ENCODE measurements at places on chromosomes 5 and 9.
A peak's percentile ranks its signal among the peaks of the same experiment; 100 is the strongest.

DNA sequence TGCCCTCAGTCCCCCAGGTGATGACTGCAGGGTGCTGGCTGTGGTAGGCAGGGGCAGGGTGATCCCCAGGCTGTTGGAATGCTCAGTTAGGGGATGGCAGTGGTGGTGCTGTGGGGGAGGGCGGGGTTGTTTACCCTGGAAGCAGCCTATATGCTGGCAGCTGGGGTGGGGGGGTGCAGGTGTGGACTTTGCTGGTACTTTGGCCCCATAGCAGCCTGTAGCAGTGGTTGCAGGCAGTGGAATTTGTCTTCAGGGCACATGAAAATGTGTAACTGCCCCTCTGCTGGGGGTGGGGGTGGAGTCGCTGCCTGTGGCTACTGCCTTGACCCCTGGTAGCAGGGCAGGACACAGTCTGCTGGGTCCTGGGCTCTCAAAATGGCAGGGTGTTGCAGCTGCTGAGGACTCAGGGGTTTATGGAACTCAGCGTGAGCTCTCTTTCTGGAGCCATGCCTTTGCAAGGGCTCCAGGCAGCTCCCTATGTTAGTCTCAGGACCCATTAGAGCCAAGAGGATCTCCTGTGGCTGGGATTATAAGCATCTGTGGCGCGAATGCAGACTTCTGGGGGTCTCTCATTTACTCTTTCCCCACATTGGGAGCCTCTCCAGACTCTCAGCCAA, 65.0 kb downstream of the RMI1 start:
- no peak for DNase-seq

- DNase-seq, result no peak
Observed at GRCh38 chr9:93024986-93025630, 33.4 kb upstream of the SUSD3 start.

DNA sequence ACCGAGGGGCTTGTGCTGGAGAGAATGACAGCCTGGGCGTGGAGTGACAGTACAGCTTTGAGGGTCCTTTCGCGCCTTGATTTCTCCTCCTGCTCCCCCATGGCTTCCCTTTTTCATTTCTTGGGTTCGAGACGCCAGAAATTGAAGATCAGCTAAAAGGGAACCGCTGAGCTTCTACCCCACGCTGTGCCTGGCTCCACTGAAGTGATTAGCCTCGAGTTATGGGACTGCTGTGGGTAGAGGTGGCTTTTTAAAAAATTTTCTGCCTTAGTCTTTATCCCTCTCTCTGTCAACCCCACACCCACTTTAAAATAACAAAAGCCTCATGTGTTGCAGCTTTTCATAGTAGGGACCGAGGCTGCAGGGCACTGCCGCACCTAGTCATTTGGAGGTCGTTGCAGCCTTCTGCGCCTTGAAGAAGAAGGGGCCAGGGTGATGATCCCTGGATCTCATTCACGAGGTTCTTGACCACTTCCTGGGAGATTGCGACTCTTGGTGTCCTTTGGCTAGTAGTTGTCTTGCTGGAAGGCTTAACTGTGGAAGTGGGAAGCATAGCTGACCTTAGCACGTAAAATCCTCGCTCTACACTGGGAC, 603 bp downstream of the PPIP5K2 start:
- DNase-seq, result no peak

- no peak for DNase-seq
Observed at GRCh38 chr5:57955511-57955910, 472.9 kb upstream of the ACTBL2 start.

DNA sequence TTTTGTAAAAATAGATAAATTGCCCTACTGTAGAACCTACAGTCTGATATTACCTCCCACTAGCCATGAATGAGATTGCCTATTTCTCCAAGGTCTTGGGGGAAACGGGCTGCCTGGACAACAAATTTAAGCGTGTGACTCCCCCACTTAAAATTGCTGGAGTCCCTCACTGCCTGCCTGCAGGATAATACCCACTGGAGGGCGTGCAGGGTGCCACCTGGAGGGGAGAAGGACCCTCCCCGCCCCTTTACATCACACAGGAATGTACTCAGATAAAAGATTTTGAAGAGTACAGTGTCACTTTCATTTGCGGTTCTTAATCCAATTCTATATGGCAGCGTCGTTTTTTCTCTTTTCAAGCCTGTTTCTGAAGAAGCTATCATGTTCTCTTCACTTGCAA, 6.2 kb upstream of the TRIM7 start:
- DNase-seq, result no peak

GRCh38 chr5:119371146-119371545, 15.3 kb downstream of the TNFAIP8 start:
- DNase-seq, result no peak

DNA sequence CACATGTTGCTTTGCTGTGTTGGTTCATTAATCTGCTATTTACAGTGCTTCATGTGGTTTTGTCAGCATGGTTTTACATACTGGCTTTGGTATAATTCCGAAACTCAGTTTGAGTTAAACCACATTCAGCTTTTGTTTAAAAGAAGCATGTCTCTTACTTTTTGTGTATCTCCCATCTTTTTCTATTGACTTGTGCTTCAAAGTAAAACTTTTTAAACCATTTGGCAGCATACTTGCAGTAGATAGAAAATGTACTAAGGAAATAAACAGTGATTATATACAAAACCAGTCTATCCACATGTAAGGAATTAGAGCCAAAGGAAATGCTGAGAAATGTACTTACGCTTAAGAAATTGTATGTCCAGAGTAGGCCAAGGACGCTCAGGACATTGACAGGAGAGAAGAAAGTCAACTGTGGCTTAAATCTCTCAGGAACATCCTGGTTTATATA, 286.9 kb downstream of the ARHGEF28 start:
- DNase-seq, result no peak

DNA sequence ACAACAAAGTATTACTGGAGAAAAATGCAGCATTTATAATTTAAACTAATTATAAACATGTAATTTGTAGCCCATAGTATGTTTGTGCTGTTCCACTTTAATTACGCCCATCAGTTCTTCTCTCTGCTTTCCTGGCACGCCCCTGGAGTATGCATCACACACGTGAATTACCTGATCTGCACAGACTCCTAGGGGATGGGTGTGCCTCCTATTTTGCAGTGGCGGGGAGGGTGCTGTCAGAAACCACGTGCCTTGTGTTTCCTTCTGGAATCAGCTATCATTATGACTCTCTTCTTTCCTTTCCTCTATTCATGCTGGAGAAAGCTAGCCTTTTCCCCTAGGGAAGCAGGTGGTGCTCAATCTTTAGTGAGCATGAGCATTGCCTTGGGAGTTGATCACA, 43.3 kb downstream of the RPS23 start:
- no peak for DNase-seq

DNA sequence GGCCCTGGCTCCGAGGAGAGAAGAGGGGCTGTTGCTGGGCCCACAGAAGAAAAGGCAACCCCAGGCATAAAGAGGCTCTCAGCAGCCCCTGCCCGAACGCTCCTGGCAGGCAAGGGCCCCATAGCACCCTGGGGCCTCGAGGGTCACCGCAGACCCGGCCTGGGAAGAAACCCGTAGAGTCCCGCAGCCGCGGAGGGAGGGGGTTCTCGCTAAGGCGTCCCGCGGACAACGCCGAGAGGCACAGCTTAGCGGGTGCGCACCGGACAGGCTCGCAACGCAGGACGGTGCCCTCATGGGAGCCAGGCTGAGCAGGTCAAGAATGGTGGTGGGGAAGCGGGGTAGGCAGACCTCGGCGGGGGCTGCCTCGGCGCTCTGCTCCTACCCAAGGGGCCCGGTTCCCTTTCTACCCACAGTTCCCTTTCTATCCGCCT, 6.7 kb downstream of the PITX1 start:
- no peak for DNase-seq

GRCh38 chr5:74035521-74035937, 409.5 kb downstream of the ARHGEF28 start:
- DNase-seq, result no peak

- no peak for DNase-seq
Observed at GRCh38 chr5:153520952-153521351, 30.5 kb downstream of the GRIA1 start.

DNA sequence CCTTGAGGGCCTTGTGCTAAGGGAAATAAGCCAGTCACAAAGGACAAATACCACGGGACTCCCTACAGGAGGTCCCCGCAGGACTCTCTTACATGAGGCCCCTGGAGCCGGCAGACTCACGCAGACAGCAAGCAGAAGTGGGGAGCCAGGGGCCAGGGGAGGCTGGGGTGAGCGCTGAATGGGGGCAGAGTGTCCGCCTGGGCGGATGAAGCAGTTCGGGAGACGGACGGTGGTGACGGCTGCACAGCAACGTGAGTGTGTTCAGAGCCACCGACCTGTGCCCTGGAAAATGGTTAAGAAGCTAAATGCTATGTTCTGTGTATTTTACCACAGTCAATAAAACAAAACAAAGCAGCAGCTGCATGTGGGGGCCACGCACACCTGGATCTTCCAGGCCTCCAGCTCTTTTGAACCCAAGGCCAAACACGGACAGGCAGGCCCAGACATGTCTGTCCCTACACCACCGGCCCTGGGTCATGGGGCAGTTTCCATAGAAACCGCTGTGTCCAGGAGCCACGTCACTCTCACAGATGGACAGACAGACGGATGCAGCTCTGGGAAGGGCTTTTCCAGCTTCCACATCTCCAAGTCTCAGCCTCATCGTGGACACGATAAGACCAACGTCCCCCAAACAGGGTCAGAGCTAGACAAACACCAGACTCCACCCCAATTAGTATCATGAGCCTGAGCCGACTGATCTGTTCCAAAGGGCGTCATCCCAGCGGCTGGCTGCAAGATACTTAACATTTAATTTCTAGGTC, 103.9 kb downstream of the VAV2 start:
- no peak for DNase-seq

- DNase-seq, result no peak
Observed at GRCh38 chr5:127562252-127562651, 44.8 kb downstream of the PRRC1 start.

DNA sequence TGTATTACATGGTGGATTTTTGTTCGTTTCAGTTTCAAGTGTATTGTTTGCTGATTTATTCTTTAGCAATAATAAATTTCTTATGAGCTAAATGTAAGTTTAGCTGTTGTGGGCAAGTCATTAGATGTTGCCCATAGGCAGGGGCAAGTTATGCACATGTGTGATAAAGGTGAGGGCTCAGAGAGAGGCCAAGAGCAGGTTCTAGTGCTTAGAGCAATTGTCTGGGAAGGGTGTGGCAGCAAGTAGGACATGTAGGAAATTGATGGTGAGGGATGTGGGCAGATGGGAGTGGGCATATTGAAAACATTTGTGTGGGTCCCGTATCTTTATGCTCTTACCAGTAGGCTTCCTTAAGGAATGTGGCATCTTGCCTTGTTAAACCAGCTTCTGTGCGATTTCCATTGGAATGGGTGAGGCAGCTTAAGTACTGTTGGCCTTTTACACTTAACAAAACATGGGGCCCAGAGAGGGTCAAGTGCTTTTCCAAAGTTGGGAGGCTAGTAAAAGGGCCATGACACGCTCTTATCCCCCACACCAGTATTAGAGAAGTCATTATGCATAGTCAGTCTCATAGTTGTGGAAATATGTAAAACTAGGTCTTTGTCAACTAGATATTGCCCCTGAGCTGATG, 60.6 kb downstream of the KDM4C start:
- no peak for DNase-seq

DNA sequence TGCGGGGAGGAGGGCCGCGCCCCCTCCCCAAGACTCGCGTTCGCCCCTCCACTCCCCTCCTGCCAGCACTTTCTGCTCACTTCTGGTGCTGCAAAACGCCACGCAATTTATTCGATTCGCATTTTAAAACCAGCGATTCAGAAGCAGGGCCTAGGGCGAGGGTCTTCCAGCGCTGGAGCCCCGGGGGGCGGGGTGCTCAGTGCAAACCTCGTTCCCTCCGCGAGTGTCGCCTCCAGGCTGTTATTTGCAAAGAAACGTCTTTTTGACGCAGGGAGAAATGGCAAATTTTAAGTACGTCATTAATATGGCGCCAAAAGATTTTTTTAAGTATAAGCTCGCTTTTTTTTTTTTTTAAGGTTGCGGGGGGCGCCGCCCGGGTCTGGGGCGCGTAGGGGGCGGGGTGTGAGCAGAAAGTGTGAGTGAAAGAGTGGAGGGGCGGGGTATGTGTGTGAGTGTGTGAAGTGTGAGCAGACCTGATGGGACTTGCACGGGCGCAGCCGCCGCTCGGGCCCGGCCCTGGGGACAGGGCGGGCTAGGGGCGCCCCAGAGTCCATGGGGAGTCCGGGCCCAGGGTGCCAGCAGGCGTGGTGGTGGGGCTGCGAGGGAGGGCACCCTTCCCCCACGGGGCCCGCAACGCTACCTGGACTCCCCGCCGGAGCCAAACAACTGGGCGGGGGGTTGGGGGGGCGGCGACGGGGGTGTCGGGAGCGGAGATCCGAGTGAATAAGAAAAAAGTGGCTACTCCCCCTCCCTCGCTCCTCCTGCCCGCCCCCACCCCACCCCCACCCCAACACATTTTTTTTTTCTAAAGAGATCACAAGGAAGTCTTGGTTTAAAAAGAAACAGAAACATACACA, at the start of gene JADE2:
Gene JADE2 (plus strand): TSS at position 845 of the 857 bp plus-strand sequence. CDS start 10,188 bp downstream, outside the sequence.
- DNase-seq, result peak; percentile 69

- DNase-seq, result no peak
Observed at GRCh38 chr5:10655972-10656830, 92.3 kb downstream of the ANKRD33B start.

- DNase-seq, result no peak
Observed at GRCh38 chr5:68419637-68420452, 204.3 kb downstream of the PIK3R1 start.

- no peak for DNase-seq
Observed at GRCh38 chr5:68838157-68838718, 255.6 kb upstream of the SLC30A5 start.

DNA sequence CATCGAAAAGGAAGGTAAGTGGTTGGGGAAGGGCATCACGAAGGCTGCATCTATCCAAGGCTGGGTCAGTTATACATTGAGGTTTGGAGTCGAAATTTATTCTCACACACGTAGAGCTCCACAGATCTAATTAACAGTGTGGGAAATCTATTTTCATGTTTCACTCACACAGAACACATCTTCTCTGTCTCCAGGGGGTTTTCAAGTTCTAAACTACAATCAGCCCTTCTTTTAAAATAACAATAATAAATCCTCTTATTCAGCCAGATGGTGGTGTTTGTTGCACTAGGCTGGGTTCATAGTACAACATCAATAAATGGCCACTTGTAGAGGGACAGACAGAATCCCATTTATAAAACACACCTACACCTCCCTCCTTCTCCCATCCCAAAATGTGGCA, 174.5 kb upstream of the KLF9 start:
- no peak for DNase-seq

- no peak for DNase-seq
Observed at GRCh38 chr9:128091571-128091970, 23.5 kb downstream of the SLC25A25 start.

Data from stimulated activated CD4-positive, alpha-beta T cell treated with anti-CD3 and anti-CD28 coated beads, TNF-alpha, amount 100 ng/mL, for 24 hours (primary cell).